Fibroblast of skin of back (primary cell): ENCODE measurements at places on chromosomes 4 and X.

- no peak for DNase-seq
Observed at GRCh38 chr4:40516651-40517050, 113.0 kb downstream of the RBM47 start.

DNA sequence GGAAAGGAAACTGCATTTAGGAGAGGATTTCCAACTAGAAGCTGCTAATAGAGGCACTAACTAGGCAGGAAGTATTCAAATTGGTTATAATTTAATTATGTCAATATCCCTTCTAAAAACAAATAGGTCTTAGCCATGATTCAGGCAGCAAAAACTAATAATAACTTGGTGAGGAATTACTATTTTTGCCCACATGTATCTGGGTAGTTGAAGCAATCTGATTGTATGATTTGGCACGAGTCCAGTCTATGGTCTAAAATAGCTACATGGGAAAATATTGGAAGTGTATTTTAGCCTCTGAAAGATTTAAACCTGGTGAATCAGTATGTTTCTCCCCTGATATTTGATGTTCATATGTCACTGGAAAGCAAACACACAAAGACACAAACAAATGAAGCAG lies 62.2 kb downstream of the MFAP3L start:
- DNase-seq, result peak; percentile 88

DNA sequence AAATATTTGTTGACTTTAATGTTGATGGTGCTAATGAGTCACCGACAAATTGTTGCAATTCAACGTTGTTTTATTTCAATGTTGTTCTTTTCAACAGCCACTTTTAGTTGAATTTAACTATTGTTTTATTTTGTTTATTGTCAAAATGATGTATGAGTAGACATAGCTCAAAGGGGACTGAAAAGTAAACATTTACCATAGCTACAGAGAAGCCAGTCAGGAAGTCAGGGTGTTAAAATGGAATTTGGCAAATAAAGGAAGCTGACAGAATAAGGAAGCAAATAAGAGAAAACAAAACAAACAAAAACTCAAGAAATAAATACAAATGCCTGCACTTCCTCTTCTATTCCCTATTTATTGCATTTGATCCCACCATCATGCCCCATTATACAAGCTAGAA lies 648.4 kb upstream of the HTR2C start:
- no peak for DNase-seq

GRCh38 chr4:15884666-15885065 lies 53.9 kb downstream of the FGFBP1 start:
- peak; percentile 28 for DNase-seq

DNA sequence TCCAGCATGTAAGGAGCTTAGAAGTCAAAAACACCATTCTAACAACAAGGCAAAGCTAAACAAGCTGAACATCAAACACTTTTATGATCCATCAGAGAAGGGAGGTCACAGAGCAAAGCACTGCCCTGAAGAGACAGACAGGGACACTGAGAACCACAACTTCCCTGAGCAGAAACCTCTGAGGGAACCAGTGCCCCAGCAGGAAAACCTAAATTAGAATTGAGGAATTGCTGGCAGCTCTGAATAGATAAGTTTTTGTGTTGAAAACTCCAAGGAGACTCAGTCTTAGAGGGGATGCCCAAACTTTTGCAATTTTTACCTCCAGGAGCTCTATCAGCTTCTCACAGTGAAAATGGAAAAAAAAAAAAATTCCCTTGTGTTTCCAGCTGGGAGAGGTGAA lies 83.0 kb upstream of the MAPK10 start:
- no peak for DNase-seq

GRCh38 chrX:29580560-29580959 lies 634.8 kb upstream of the MAGEB2 start:
- no peak for DNase-seq

- no peak for DNase-seq
Observed at GRCh38 chr4:6476893-6477292, 4.5 kb upstream of the PPP2R2C start.
